Activated T-helper 1 cell treated with anti-CD3 and anti-CD28 coated beads, Interleukin-12 subunit alpha, Interleukin-12 subunit beta, Interleukin-2, Interleukin-4 antibody, amounts not matched to agents 30 ng/mL and 10 ng/mL and 1 ng/mL, durations not matched to agents 14 hours and 24 hours and 36 hours (primary cell): ENCODE measurements at places on chromosomes 5 and 9.

DNA sequence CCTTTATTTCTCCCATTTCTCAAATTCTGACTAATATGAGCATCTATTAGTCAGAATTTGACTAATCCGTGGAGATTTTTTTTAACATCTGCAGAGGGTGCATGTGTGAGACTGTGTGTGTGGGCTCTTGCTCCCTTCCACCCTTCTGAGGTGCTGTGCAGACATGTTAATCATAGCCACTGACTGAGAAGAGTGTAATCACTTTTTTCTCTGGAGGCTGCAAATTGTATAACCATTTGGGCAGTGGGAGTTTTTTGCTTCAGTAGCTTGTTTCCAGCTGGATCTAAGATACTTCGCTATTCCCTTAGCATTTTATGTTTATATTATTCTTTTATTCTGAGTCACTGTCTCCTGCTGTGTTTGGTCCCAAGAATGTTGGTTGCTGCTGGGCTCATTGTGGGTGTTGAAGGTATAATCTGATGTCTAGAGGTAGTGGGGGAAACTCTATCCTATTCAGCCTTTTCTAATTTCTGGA lies 66.2 kb downstream of the ARHGEF28 start:
- peaks cover 18% of the 10 kb centered on the region for H3K4me1 ChIP-seq
- no peak overlapping the region for H3K27ac ChIP-seq
- peaks cover 9% of the 10 kb centered on the region for H3K27me3 ChIP-seq
- no peak for DNase-seq
- no peaks in the 10 kb centered on the region for H3K36me3 ChIP-seq
- no peak overlapping the region for H3K4me3 ChIP-seq

DNA sequence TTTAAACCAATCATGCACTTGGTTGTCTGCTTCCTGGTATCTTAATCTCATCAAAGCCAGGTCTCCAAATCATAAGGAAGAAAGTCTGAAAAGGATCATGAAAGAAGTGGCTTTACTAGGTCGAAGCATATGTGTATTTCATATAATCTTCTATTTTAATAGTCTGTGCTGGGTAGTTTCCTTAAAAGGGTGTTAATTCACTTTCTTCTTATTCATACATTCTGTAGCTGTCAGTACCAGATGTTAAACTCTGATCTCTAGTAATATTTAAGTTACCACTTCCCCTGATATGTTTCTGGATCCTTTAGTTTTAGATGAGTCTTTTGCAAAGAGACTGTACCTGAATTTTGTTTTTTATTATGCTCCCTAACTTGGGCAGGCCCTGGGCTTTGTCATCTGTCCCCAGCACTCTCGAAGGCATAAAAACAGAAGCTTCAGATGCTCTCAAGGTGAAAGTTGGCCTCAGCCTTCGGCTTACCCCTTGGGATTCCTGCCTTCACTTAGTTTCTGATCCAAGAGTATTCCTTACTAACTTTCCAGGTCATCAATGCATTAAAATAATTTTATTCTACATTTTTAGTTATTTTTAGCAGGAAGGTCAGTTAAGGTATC lies 15.0 kb upstream of the LNPEP start:
- H3K27me3 ChIP-seq, result no peaks in the 10 kb centered on the region
- peaks cover 41% of the 10 kb centered on the region for H3K4me1 ChIP-seq
- no peak overlapping the region for H3K4me3 ChIP-seq
- no peak overlapping the region for H3K27ac ChIP-seq
- H3K36me3 ChIP-seq, result peaks cover 42% of the 10 kb centered on the region

- H3K27ac ChIP-seq, result no peak overlapping the region
- no peaks in the 10 kb centered on the region for H3K4me1 ChIP-seq
Observed at GRCh38 chr5:19547640-19548039, 440.4 kb downstream of the CDH18 start.

DNA sequence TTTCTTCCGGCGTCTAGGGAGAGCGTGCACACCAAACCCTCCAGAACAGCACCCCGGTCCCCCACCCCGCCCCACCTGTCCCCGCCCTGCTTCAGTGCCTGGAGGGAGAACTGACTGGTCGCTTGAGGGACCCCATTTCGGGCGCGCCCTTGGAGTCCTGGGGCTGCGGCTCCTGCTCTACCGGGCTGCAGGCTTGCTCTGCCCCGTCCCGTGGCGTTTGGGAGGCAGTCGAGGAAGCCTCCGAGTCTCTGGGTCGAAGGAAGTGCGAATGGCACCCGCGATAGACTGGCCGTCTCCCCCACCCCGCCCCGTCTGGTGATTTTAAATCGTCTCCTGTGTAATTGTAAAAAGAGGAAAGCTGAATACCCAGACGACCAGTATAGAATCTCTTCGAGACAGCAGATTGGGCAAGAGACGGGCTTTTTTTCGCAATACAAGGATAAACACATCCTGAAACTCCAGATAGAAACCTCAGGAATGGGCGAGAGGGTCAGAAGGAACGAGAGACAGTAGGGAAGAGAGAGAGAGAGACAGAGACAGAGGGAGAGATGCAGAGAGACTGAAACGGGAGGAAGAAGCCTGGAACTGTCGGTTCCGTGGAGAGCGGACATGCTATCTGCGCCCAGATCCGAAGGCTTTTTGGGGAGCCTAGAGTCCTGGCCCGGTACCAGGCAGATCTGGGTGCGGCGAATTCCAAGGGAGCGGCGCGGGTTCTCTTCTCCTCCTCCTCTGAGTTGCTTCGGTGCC lies 9.9 kb downstream of the PRDM6 start:
- H3K4me3 ChIP-seq, result no peak overlapping the region
- peaks cover 70% of the 10 kb centered on the region for H3K27me3 ChIP-seq
- H3K27ac ChIP-seq, result peak overlapping the region; percentile 26
- H3K36me3 ChIP-seq, result no peaks in the 10 kb centered on the region
- DNase-seq, result no peak
- peaks cover 10% of the 10 kb centered on the region for H3K4me1 ChIP-seq

- no peak overlapping the region for H3K4me3 ChIP-seq
- no peak for DNase-seq
- H3K36me3 ChIP-seq, result no peaks in the 10 kb centered on the region
- H3K27ac ChIP-seq, result no peak overlapping the region
Observed at GRCh38 chr9:29830821-29831220, 2257.5 kb upstream of the C9orf72 start.

DNA sequence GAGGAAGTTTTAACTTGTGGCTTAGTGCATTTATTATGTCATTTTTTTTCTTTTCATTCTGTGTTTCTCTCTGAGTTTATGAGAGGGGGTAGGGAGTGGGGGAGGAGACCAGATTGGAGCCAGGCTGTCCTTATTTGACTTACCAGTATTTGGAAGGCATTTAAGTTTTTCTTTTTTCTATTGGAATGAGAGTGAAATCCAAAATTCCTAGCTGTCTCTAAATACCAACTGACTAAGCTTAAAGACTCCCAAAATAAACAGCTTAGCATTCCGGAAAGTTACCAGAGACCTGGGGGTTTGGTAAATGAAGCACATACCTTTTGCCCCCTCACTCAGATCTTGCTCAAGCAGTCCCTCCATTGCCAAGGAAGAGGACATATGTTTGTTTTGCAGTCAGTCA lies 581.9 kb upstream of the BRINP1 start:
- no peaks in the 10 kb centered on the region for H3K4me1 ChIP-seq
- H3K27ac ChIP-seq, result no peak overlapping the region
- H3K27me3 ChIP-seq, result no peaks in the 10 kb centered on the region
- H3K4me3 ChIP-seq, result no peak overlapping the region

- H3K27ac ChIP-seq, result no peak overlapping the region
- peaks cover 2% of the 10 kb centered on the region for H3K27me3 ChIP-seq
- no peaks in the 10 kb centered on the region for H3K4me1 ChIP-seq
Observed at GRCh38 chr5:173454361-173454735, 126.1 kb upstream of the STC2 start.

DNA sequence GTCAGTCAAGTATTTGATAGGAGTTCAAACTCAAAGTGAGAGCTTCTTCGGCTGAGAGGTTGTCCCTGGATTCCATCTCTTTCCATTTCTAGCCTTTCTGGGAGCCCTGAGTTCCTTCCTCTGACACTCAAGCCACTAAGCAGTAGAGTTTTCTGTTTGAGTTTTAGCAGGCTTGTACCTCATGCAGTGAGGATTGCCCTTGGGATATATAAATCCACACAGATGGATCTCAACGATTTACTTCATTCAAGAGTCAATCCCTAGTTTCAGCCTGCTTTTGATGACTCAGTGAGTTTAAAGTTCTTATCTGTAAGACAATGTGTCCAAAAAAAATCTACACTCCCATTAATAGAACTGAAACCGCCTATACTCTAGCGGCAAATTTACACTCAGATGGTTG lies 2240.9 kb upstream of the WWC1 start:
- H3K27me3 ChIP-seq, result no peaks in the 10 kb centered on the region
- DNase-seq, result no peak
- H3K36me3 ChIP-seq, result no peaks in the 10 kb centered on the region
- H3K4me3 ChIP-seq, result no peak overlapping the region

GRCh38 chr9:86660146-86660943 lies 287.0 kb downstream of the GAS1 start:
- H3K4me1 ChIP-seq, result no peaks in the 10 kb centered on the region
- H3K36me3 ChIP-seq, result no peaks in the 10 kb centered on the region
- no peaks in the 10 kb centered on the region for H3K27me3 ChIP-seq
- no peak overlapping the region for H3K4me3 ChIP-seq
- DNase-seq, result no peak

DNA sequence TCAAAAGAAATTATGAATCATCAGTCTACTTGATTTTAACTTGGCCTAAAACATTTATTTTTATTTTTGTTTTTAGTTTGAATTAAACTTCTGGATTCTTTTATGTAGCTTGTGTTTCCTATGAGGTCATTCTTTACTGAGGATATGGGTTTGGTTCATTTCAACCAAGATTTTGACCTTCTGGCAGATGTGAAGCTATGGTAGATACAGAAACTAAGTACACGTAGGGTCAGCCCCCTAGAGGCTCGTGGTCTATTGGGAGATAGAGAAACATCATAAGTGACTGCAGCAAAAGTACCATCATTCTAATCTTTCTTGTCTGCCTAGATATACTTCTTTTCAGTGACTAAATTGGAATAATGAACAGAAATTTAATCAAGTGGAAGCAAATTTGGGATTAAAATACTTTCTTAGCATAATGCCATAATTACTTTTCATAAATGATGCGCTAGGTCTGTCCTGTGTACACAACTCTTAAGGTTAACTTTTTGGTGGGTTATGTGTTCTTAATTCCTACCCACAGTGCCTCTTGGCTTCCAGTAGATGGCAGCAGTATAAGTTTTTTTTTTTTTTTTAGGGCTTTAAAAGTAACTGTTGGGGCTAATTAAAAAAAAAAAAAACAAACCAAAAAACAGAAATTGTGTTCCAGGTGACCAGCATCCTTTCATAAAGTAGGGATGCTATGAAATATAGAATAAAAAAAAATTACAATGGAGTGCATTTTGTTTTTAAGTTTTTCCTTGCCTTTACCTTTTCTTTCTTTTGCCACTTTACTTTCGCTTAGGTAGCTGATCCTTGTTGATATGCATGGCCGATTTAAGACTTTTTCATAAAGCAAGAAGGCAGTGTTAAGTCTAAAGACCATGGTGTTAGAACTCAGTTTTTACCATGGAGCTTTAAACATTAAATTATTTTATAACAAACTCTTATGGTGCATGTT lies 49.9 kb downstream of the LRRTM2 start:
- H3K27ac ChIP-seq, result no peak overlapping the region
- no peak overlapping the region for H3K4me3 ChIP-seq
- peaks cover 7% of the 10 kb centered on the region for H3K36me3 ChIP-seq
- DNase-seq, result no peak
- H3K4me1 ChIP-seq, result no peaks in the 10 kb centered on the region
- no peaks in the 10 kb centered on the region for H3K27me3 ChIP-seq

- peak within 1 kb of the TSS; percentile 82 for H3K4me3 ChIP-seq
- peaks cover 11% of the 10 kb centered on the region for H3K4me1 ChIP-seq
- peak; percentile 76 for DNase-seq
- H3K27me3 ChIP-seq, result no peaks in the 10 kb centered on the region
Observed at GRCh38 chr9:137114613-137115393, at the start of gene DPP7. TSS of gene DPP7 (minus strand) at chr9:137114733. CDS start at chr9:137114713, 20 bp downstream.

DNA sequence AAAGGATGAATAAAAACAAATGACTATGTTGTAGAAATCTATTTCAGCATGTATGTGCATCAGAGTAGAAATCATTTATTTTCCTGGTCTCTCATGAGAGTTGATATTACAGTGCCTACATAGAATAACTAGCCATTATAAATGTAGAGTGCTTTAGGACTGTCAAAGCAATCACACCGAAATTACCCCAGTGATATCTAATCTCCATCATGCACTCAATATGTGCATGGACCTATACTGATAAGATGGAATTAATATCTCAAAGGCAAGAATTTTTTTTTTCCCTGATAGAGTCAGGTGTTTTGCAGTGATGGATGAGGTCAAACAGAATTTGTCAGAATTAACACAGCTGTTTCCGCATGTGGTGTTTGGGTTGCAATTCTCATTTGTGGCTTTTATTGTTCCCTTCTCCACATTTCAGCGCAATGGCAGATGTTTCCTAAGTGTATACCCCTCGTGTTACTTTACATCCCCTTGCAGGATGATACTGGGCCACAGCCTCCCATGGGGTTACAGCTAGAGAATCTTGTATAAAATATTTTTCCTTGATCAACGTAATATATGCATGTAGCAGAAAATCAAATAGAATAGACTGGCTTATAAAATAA lies 298.8 kb downstream of the RASEF start:
- H3K27me3 ChIP-seq, result no peaks in the 10 kb centered on the region
- H3K4me1 ChIP-seq, result no peaks in the 10 kb centered on the region
- no peak overlapping the region for H3K4me3 ChIP-seq
- H3K36me3 ChIP-seq, result no peaks in the 10 kb centered on the region
- no peak for DNase-seq

- no peak overlapping the region for H3K4me3 ChIP-seq
- H3K4me1 ChIP-seq, result peaks cover 6% of the 10 kb centered on the region
- no peaks in the 10 kb centered on the region for H3K27me3 ChIP-seq
- peak overlapping the region; percentile 4 for H3K27ac ChIP-seq
Observed at GRCh38 chr5:32413466-32414263, 30.9 kb downstream of the ZFR start.

- DNase-seq, result no peak
- peaks cover 6% of the 10 kb centered on the region for H3K27me3 ChIP-seq
- no peak overlapping the region for H3K4me3 ChIP-seq
- no peak overlapping the region for H3K27ac ChIP-seq
- no peaks in the 10 kb centered on the region for H3K4me1 ChIP-seq
- H3K36me3 ChIP-seq, result no peaks in the 10 kb centered on the region
Observed at GRCh38 chr5:71862087-71862486, 143.0 kb downstream of the CARTPT start.

DNA sequence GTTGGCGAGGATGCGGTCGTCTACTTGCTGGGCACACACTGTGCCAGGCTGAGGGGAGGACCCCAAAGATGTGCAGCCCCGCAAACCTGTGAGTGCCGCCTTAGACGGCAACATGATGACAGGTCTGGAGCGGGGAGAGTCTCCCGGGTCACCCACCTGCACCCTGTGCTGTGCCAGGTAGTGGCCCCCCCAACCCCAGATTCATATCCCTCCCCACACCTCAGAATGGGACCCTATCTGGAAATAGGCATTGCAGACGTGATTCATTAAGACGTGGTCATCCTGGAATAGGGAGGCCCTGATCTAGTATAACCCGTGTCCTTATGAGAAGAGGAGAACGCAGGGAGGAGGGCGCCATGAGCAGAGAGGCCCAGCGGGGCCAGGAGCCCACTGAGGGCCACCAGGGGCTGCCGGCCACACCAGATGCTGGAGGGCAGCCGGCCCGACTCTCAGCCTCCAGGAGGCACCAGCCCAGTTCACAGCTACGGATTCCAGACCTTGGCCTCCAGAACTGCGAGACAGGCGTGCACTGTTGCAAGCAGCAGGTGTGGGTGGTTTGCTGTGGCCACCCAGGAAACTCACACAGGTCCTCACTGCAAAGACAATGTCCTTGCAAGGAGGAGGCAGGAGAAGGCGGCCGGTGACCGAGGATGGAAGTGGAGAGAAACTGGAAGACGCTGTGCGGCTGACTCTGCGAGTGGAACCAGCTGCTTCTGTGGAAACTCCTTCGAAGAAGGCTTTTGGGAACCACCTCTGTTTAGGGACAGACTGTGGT lies 131.9 kb upstream of the LPCAT1 start:
- no peak overlapping the region for H3K4me3 ChIP-seq
- no peaks in the 10 kb centered on the region for H3K36me3 ChIP-seq
- no peaks in the 10 kb centered on the region for H3K4me1 ChIP-seq
- no peak overlapping the region for H3K27ac ChIP-seq
- no peak for DNase-seq
